ENCODE measurements at places on chromosomes 1 and 21.

DNA sequence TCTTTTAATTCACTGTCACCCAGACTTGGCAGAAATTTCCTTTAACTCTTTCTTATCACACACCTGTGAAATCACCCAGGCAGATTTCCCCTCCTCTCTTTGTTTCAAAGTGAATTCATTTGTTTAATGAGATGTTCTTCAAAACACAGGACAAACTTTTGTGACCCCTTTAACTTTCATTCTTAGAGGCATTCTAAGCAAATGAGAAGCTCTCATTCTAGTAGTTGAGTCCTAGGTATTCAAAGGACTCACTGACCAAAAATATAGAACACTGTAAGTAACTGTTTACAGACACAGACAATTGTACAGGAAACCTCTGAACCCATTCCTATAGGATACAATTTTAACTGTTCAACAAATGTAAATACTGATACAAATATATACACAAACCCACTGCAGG lies 16.9 kb downstream of the LRRC8C start:
- no peak for DNase-seq

DNA sequence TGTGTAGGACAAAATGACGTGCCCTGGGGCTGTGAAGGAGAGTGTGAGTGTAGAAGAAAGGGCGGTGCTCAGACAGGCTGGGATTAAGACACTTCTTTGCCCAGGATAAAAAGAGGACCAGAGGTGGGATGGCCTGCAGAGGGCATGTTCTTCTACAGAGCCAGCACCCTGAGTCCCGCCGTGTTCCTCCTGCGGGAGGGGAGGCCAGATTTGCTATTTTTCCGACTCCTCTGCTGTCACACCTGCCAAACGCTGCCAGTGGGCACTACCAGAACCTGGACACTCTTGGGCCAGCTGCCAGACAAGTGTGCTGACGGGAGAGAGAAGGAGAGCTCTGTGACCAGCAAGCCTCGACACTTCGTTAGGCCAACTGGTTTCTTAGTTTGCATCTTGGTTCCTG lies 206.4 kb downstream of the PLD5 start:
- no peak for DNase-seq

DNA sequence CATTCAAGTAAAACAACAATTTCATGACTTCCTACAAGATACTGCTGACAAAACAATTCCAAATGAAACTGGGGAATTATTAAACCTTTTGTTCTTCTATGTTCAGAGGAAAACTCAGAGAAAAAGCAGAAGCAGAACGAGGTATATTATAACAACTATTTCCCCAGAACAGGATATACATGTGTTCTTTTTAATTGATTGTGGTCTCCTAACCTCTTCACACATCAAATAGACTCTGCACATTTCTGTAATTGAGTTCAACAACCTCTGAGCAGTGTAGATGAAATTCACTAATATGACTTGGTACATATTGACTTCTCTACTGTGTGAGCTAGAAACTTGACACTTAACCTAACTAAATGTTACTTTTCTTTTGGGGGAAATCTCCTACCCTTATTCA lies 584.2 kb downstream of the NEGR1 start:
- no peak for DNase-seq

DNA sequence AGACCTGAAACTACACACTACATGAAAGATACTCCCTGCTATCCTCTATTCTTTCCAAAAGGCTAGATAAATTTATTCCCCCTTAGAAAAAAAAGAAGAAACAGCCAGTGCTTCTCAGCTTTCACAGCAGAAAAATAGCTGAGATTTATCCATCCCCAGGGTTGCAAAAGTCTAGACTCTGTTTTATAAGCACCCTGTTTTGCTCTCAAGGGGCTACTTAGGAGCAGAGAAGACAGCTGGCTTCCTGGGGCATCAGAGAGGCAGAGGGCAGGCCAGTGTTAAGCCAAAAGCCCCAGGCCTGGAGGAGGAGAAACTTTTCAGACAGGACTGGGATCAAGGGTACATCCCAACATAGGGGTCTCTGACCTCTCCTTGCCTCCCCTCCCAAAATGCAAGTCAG lies 3.9 kb downstream of the LAMB3 start:
- no peak for DNase-seq

DNA sequence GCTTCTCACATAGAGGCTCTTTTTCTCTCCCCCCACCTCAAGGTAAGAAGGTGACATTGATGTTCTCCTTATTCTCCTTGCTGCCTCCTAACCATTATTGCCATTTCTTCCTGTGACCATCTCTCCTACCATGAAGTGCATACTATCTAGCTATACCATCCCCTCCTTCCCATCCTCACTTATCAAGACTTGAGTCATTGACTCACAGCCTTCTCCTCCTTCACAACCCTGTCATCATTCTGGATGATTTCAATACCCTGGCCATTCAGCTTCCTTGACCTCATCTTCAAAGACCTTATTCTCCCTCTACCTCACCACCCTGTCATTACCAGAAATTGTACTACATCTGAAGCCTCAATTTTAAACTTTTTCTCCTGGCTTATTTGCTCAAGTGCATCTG lies 10.9 kb upstream of the HIPK1 start:
- DNase-seq: no peak

DNA sequence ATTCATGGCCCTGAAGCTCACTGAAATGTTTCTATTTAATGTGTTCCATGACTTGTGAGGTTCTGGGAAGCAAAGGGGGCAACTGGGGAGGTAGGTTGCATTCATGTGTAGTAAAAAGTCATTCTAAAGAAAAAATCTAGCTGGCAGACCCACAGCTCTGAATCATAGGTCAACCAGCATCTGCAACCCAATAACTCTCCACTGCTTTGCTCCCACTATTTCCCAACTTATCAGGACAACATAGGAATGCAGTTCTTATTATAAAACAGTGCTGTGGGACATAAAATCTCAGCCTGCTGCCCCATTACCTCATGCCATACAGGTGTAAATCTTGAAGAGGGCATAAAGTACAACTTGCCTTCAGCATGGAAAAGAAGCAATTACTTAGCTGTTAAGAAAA lies 576.1 kb upstream of the PTBP2 start:
- no peak for DNase-seq

DNA sequence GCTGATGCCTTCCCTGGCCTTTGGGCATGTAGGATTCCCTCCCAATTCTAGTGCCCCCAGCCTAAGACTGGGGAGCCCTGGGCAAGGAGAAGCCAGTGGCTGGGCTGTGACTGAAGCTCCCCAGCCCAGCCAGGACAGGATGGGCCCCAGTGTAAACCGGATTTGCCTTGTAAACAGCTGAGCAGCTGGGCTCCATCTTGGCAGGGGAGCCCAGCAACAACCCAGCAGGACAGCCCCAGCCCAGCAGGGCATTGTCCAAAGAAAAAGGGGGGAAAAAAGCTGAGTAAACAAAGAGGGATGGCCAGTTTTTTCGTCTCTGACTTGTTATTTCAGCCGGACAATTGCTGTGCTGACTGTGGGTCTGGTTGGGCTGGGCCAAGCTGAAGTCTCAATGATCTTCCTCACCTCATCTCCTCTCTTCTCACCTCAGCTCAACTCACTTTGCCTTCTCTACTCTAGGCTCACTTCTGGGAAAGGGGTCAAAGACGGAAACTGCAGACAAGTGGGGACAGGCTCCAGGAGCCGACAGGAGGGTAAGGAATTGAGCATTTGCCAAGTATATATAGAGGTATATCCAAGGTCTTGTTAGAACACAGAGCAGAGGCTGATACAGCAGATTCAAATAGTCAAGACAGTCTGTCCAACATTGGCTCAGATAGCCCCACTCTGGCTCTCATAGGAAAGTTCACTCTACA lies 97.7 kb downstream of the TMEM53 start:
- DNase-seq: no peak

DNA sequence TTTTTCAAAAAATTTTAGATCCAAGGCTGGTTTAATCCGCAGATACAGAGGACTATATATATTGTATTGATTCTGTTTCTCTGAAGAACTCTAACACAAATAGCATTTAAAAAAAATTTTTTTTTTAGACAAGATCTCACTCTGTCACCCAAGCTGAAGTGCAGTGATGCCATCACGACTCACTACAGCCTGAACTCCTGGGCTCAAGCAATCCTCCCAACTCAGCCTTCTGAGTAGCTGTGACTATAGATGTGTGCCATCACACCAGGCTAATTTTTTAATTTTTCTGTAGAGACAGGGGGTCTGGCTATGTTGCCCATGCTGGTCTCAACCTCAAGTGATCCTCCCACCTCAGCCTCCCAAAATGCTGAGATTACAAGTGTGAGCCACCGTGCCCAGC lies 3.0 kb downstream of the ANKRD45 start:
- DNase-seq: peak; percentile 30

- no peak for DNase-seq
Observed at GRCh38 chr1:24503870-24504523, 1.4 kb downstream of the RCAN3 start.

- no peak for DNase-seq
Observed at GRCh38 chr21:45533846-45534635, 8.2 kb downstream of the SLC19A1 start.

- peak; percentile 84 for DNase-seq
Observed at GRCh38 chr1:15341634-15342407, 67.9 kb upstream of the EFHD2 start.

GRCh38 chr1:180920702-180921101 lies 8.0 kb downstream of the KIAA1614 start:
- no peak for DNase-seq

GRCh38 chr1:108830119-108831008 lies 26.5 kb downstream of the AKNAD1 start:
- peak; percentile 99 for DNase-seq

DNA sequence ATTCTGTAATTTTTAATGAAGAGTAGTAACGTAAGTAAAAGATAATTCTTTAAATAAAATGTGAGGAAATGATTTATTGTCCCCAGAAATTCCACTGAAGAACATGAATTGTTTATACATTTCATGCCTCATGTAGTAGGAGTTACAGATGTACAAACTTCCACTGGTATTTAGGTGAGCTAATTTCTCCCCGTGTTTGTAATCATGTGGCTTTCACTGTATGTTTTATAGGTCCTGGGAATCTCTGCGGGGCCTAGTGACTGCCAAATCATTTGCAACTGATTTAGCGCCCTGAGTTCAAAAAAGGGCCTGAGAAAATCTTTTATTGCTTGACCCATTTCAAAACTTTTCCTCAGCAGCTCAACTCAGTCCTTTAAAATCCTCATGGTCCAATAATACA lies 30.5 kb upstream of the FASLG start:
- DNase-seq: no peak

DNA sequence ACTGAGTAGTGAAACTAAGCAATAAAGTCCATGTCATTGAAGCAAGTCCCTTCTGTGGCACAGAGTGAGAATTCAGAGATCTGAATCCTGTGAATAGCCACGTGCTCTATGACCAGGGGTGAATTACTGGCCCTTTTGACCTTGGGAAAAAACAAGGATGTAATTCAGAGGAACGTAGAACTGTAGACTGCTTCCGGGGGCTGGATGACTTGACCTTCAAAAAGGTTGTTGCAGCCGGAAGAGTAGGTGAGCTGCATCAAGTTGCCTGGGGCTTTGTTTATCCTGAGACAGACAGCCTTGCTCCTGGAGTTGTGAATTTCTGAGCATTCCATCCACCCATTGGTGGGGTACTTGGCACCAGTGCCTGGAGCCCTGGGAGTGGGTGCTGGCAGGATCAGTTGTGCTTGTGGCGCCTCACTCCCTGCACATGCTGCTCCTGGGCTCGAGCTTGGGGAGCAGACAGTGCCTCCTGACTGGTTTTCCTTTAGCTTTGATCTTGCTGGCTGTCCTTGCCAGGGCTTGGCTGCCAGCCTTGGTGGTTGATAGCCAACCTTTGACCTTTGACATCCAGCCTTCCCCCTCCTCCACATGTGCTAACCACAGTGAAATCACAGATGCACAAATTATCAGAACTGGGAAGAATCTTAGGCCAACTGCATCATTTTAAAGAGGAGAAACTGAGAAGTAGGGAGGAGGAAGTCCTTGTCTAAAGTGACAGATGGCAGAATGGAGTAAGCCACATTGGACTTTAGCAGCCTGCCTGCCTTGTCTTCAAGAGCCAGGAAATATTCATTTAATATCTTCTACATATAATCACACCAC lies 16.2 kb upstream of the MYOG start:
- no peak for DNase-seq

- DNase-seq: no peak
Observed at GRCh38 chr1:235327559-235328270, at the start of gene ARID4B. Gene ARID4B (minus strand): TSS chr1:235328179. CDS start chr1:235326919, 1,260 bp downstream.

DNA sequence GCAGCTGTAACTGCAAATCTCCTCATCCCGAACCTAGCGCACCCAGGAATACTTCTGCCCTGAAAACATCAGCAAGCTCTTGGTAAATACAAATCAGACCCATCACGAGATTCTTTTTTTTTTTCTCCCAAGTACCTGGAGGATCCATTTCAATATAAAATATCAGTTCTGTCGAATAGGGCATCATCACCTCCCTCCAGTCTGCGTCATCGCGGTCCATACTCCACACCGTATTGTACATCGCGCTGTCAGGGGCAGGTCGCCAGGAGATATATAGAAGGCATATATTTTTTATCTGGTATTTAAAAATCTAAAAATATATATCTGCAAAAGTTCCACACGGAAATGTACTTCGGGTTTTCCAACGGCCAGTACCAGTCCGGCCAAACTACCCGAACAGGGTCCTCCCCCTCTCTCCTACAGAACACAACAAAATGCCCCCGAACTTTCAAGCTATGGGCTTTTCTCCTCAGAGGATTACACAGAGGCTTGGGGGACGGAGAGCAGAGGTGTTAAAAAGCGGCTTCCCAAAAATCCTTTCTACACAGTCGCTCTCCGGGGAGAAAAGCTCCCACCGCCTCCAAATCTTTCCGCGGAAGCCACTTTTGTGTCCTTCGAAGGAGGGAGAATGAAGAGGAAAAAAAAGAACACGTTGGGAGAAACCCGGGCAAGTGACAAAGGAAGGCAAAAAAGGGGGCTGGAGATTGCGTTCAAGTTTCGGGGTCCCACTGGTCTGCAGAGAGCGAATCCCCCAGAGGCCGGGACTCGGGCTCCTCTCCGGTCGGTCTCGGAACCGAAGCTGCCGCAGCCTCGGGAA lies 509 bp downstream of the PIK3R3 start:
- peak; percentile 29 for DNase-seq

GRCh38 chr1:225318706-225319575 lies 108.9 kb downstream of the LBR start:
- DNase-seq: peak; percentile 52

GRCh38 chr1:164466429-164466828 lies 92.6 kb upstream of the PBX1 start:
- no peak for DNase-seq

GRCh38 chr1:231719485-231720183 lies 93.0 kb downstream of the DISC1 start:
- DNase-seq: no peak

- DNase-seq: peak; percentile 78
Observed at GRCh38 chr1:201309416-201309815, 26.1 kb downstream of the PKP1 start.

DNA sequence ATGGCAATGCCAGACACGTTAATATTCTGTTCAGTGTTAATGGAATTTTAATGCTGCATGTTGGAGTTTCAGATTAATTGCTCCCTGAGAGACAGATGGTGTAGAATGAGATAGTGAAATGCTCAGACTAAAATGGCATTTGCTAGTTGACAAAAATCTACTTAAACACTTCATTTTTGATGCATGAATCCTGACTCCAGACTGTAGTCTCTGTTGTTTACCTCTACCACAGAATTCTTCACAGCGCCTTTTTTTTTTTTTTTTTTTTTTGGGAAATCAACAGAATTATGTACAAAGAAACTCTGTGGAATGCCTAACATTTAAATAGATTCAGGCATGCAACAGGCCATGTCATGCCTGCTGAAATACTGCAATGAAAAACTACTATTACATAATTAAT lies 111.3 kb downstream of the PLPPR5 start:
- no peak for DNase-seq

All from EH (cell line).